ENCODE measurements at places on chromosomes 7 and 10.

- DNase-seq, result peak; percentile 26
These were observed 24.6 kb upstream of the SGMS1 start for GRCh38 chr10:50648089-50648934.

DNA sequence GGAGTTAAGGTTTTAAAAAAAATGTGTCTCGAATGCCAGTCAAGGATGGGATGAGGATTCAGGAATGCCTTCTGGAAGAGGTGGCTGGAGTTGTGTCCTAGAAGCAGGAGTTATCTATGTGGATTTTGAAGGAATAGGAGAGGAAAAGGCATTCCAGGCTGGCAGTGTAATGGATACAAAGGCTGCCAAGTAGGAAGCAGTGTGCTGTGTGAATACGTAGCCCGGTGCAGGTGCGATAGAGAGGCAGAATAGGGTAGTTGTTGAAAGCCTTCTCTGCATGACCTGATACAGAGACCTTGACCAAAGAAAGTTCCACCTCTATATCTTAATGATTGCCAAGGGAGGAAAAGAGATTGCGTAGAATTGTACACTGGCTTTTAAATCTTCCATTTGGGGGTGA, 128.1 kb upstream of the ITGB1 start:
- no peak for DNase-seq

GRCh38 chr7:93108003-93108402, 9.8 kb downstream of the SAMD9 start:
- DNase-seq, result no peak

- DNase-seq, result no peak
These were observed 572.1 kb upstream of the POM121L12 start for GRCh38 chr7:52463341-52463740.

DNA sequence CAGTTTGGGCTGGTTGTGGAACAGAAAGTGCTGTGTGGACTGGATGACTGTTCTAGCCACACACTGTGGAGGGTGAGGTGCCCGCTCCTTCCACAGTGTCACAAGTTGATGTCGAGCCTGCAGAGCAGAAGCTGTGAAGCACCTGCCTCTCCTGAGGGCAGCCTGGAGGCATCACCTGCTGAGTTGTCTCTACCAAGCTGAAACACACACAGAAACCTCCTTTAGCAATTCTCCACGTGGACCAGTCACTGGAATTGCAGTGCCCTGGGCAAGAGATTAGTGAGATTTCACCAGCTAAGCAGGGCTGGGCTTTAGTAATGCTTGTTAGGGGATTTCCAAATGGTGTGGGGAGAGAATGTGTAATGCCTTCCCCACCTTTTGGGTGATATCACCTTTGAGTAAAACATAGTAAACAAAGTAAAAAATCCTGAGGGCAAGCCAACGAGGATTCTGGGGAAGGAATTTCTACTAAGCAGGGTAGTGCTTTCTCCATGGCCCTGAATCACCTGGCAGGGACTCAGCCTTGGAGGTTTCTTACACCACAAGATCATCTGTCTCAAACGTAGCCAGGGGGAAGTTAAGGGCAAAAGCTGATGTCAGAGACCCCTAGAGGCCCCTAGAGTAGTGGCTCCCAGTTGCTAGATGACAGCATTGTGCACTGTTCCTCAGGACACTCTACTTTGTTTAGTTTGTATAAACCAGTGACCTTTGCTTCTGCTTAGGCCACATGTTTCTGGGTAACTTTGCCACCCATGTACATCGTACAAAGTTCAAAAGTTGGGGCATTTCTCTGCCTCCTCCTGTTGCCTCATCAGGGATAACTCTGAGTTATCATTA, 233.1 kb upstream of the IGFBP3 start:
- DNase-seq, result no peak

- no peak for DNase-seq
These were observed 88.7 kb upstream of the NRP1 start for GRCh38 chr10:33423154-33423529.

DNA sequence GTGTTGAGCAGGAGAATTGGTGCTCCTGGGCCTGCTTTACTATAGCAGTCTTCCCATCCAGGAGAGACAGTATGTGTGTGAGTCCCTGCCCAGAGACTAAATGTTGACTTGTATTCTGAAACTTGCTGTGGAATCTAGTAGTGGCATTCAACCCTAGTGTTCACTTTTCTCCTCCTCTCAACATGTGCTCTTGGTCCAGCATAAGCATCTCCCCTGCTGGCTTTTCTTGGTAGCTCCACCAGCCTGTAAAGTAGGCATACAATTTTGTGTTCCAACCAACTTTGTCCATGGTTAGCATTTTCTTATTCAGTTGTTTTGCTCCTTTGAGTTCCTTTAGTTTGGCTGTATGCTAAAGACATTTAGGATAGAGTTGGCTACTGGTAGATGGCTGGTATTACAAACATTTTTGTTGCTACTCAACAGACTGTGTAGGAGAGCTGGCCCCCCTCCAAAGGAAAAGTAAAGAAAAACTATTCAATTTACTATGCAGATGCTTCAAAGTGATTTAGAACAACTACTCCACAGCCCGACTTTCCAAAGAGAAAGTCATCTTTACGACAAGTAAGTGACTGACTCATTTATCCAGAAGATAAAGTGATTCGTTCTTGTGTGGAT, 46.0 kb downstream of the ASB4 start:
- DNase-seq, result no peak

GRCh38 chr10:58747687-58748086, 235.0 kb downstream of the BICC1 start:
- no peak for DNase-seq

DNA sequence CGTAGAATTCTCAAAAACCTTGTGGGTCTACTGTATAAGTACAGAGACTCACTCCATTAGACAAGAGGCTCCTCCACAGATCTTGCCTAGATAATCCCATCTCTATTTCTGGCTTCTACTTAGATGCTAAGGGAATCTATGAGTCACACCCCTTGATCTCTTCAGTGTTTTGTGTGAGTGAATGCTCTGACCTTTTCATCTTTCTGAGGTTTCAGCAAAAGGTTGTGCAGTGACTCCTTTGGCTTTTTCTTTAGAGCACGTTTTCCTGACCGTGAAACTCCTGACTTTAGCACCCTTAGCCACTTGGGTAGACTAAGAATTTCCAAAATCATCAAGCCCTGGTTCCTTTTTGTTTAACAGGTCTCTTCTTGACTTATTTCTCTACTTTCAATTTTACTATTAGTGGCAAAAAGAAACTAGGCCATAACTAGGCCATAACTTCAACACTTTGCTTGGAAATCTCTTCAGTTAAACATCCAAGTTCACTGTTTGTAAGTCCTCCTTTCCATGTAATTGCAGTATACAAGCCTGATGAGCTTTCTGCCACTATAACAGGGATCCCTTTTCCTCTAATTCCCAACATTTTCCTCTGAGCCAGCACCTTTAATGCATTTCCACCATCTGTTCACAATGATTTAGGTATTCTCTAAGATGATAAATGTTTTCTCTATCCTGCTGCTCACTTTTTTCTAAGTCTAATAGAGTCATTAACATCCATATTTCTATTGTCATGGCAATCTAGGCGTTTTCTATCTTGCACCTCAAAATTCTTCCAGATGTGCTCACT, 19.4 kb downstream of the COPG2 start:
- DNase-seq, result peak; percentile 49

DNA sequence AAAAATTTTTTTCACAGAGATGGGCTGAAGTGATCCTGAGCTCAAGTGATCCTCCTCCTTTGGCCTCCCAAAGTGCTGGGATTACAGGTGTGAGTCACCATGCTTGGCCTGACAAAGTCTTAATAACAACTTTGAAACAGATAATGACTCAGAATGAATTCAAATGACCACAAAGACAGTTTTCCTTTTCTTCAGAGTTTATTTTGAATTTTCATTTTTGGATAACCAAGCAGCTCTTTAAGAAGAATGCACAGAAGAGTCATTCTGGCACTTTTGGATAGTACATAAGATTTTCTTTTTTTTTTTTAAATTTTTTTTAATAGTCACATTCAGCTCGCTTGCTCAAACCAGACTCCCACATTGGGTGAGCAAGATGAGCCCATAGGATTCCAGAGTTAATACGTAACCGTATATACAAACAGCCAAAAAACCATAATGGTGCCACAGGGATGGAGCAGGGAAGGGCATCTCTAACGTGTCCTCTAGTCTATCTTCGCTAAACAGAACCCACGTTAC, 43.0 kb upstream of the NMT2 start:
- DNase-seq, result no peak

DNA sequence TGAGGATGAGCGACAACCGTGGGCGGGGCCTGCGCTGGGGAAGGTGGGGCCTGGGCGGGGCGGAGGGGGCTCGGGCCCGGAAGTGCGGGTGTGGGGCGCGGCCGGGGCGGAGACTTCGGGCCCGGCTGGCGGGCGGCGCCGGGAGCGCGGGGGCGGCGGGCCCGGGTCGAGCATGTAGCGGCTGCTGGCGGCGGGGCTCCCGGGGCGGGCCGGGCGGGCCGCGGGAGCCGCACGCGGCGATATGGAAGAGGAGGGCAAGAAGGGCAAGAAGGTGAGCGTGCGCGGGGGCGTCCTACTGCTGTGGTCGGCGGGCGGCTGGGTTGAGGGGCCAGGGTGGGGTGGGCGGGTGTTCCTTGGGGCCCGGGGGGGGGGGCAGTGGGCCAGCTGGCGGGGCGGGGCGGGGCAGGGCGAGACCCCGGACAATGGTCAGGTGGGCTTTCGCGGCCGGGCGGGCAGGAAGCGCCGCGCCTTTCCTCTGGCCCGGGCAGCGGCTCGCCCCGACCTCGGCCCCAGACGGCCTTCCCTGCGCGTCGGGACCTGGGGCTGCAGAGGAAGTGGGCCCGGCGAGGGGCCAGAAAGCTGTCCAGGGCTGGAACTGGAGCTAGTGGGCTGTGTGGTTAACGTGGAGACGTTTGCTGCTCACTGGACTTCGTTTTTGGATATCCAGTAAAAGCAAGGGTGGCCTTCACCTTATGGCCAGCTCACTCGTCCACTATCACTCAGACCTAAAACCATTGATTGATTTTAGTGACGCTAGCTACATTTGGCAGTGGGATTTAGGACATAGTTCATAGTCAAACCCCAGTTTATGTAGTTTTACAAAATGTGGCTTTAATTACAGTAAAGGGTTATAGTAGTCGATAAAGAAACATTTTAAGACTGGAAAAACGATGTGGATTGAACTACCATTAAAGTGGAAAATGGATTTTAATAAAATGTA, at the start of gene CCM2:
Gene CCM2, plus strand, starts transcription at position 109 of the 940 bp plus-strand sequence. Its CDS starts 133 bp downstream, at position 242.
- no peak for DNase-seq

DNA sequence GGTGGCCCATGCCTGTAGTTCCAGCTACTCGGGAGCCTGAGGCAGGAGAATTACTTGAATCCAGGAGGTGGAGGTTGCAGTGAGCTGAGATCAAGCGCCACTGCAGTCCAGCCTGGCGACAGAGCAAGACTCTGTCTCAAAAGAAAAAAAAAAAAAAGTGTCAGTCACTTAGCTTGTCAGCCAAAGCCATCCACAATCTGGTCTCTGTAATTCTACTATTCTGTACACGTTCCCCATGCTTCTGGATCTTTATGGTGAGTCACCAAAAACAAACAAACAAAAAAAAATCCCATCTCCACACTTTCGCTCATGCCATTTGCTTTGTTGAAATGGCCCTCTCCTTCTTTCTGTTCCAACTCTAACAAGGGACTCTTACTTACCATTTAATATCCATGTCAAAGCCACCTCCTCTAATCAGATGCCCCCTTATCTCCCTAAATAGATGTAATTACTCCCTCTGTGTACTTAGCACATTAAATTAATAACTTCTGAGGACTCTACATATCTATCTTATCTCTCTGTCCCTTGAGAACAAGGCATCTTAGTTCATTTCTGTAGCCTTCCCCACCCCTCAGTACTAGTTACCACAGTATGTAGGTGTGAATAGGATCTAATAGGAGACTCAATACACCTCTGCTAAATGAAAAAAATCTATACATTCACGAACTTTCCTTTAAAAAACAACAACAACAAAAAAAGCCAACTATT, 128.4 kb downstream of the ELMO1 start:
- DNase-seq, result no peak

- no peak for DNase-seq
These were observed 15.6 kb upstream of the LMTK2 start for GRCh38 chr7:98091061-98091460.

DNA sequence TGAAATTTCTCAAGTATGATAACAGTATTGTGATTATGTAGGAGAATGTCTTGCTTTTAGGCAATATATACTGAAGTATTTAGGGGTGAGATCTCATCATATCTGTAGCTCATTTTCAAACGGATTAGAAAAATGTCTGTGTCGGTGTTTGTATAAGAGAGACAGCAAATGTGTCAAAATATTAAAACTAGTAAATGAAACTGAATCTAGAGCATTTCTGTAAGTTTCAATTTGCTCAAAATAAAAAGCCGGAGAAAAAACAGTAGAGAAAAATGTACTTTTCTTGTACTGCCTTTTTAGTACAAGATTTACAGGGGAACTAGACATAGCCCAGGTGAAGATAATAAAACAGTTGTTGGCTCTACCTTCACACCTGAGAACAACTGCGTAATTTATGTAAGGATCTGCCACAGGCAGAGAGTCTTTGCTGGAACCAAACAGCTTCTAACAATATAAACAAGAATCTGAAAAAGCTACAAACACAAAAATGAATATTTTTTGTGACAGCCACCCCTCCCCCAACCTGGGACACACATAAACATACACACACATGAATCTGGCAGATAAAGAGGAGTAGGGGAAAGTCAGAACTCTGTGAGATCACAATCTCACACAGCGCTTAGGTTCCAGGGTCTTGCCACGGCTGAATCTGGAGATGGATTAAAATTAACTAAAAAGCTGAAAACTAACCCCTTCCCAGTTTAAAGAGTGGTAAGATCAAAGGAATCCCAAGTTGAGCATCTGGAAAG, 153.3 kb downstream of the AVL9 start:
- DNase-seq, result no peak

GRCh38 chr7:95527776-95528250, 42.1 kb downstream of the ASB4 start:
- DNase-seq, result no peak

GRCh38 chr10:18417950-18418527, 233.3 kb downstream of the NSUN6 start:
- no peak for DNase-seq

DNA sequence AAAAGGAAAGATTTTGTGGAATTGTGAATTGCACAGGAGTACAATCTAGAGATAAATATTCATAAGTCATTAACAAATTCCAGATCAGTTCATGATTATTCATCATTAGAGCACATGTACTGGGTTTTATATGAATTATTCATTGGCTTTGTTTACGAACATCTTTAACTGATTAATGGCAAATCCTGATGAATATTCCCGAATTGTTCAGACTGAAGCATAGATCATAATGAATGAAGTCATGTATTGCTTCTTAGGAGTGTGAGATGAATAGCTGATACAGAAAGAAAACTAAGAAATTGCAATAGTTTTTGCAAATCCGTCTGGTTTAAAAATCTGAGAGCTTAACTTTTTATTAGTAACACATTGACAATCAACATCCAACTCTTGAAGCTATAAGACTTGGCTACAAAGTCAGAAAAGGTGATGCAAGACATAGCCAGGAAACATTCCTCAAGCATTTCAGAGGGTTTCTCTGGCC, 183.6 kb upstream of the DGKB start:
- no peak for DNase-seq
